Activated CD4-positive, alpha-beta T cell treated with anti-CD3 and anti-CD28 coated beads, Interleukin-2, Interleukin-6, amounts not matched to agents 100 ng/mL and 50 ng/mL, durations not matched to agents 16 hours and 8 hours (primary cell): ENCODE measurements at places on chromosomes 6 and 20.

GRCh38 chr6:108115598-108116058 is 41.1 kb upstream of the OSTM1 start:
- DNase-seq, result peak; percentile 32

GRCh38 chr6:26445934-26446667 is 5.8 kb downstream of the BTN3A3 start:
- DNase-seq, result peak; percentile 74

DNA sequence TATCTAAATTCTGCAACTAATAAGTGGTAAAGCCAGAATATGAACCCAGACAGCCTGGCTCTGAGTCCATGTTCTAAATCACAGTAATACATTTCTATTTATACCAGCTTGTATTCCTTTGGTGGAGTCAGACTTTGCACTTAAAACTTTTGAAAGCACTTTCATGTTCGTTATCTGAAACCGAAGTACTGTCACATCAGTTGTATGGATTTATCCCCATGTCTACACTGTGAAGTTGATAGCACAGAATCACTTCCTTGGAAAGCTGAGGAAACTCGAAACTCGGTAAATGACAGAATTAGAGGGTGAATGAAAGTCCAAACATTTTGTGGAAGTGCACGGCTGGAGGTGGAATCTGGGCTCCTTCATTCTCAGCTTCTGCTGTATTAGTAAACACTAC is 28.3 kb upstream of the CTAGE9 start:
- DNase-seq, result no peak

- DNase-seq, result no peak
These were observed 52.0 kb downstream of the NHLRC1 start for GRCh38 chr6:18070486-18070885.

GRCh38 chr6:63214816-63215215 is 3.5 kb downstream of the FKBP1C start:
- no peak for DNase-seq

GRCh38 chr6:144259986-144260385 is 25.1 kb upstream of the UTRN start:
- no peak for DNase-seq

DNA sequence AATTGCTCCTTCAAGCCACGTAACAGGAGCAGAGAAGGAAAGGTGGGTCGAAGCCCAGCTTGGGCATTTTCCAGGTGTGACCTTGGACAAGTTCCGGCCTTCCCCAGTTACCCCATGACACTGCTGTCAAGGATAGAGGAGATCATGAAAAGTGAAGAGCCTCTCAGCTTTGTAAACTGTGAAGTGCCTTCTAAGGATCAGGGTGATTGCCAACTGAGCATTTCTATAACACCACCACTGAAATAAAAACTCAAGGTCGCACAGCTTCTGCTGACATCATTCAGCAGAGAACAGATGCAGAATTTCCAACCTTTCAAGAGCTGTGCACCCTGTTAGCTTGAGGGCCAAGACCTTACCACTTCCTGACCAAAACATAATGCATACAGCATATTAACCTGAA is 24.0 kb upstream of the ZMYND8 start:
- peak; percentile 15 for DNase-seq
